Activated T-helper 2 cell treated with anti-CD3 and anti-CD28 coated beads, Interferon-gamma antibody, Interleukin-2, Interleukin-4, amounts not matched to agents 10 μg/mL and 5 μg/mL and 100 μg/mL, durations not matched to agents 14 hours and 24 hours and 36 hours (primary cell): ENCODE measurements at places on chromosomes 5 and 9. TPM values are rescaled to one million over a fixed set of nuclear protein-coding genes. Genes with fewer than 3 reads are reported as not detected.

DNA sequence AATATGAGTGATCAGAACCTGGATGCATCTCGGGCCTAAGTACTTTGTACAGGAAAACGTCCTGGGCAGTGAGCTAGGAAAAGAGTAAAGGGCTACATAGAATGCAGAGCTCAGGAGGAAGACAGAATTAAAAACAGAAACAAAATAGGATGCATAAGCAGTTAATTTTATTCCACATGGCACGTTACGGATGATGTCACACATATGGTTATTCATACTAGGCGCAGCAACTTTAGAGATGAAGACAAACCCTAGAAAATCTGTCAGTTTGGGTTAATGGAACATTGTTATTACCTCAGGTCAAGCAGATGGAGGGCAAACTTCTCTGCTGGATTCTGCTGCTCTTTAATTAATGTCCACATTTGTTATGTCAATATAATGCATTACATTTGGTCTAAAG lies 445.4 kb downstream of the ANXA1 start:
- no peak for DNase-seq

DNA sequence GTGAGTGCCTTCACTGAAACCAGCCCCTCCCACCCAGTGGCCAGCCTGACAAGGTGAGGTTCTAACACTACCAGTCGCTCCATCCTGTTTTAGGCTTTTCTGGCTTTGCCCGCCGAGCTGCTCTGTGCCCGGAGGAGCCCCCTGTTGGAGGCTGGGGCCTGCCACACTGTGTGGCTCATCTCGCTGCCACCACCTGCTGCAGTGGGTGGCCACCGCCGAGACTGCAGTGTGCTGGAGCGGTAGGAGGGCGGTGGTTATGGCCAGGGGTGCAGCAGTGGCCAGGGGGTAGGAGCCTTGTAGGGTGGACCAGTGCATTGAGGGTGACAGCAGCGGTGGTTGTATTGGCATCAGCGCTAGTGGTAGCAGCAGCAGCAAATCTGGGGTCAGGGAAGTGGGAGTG lies 74.7 kb upstream of the PCAT7 start:
- no peak for DNase-seq

DNA sequence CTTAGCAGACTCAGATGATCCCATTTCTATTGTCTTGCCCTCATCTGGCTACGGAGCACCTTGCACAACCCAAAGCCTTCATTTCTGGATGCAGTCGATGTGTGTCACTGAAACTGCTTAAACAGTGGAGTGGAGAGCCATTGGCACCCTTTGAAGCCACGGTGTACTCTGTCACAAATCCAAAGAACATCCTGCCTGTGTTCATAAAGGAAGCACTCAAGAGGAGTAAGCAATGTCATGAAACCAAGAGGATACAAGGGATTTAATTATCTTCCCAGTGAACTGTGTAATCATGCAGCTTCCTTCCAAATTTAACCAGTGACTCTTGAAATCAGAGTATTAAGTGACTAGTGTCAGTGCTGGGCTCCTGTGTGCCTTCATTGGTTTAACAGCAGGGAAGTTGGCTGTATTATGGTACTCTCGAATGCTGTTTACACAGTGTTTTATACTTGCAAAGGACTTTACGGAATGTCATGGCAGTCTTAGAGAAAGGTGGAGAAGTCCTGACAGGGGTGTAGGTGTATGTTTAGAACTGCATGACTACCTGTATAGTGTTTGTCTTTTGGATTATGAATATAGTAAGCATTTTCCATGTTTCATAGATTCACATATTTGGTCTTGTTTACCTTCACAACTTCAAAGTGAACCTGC lies 41.9 kb downstream of the CD180 start:
- no peak for DNase-seq

DNA sequence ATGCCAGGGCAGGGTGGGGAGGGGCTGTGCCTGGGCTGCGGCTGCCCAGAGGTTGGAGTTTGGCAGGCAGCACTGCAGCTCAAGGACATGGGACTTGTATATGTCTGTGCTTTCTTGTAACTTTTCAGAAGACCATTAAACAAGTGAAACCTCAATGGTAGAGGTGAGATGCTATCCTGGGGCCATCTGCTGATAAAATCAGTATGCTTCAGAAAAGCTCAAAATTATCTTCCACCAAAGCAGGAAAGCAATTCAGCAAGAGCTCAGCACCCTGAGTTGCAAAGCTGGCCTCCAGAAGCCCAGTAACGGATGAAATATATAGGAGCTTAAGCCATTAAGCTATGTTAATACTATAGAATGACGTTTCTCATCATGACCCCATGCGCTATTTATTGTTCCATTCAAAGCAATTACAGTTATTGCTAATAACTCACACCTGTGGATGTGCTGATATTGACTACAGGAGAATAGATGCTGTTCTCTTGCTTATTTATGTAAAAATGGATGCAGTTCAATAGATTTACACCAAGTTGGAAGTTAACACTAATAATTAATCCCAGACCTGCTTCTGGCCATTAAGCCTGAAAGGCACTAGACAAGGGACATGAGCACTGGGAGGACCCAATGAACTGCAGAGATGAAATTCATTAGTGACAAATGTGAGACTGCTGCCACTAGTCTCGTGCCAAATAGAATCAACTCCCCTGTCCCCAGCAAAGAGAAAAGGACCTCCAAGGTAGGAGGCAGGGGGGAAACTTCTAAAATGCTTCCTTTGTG lies 316.3 kb upstream of the PANK3 start:
- no peak for DNase-seq

GRCh38 chr5:66617991-66618768 lies 22.0 kb downstream of the MAST4 start:
- DNase-seq, result no peak

GRCh38 chr9:69420611-69421270 lies 95.7 kb downstream of the ENTREP1 start:
- DNase-seq, result no peak

GRCh38 chr9:6870650-6871477 lies 113.1 kb downstream of the KDM4C start:
- no peak for DNase-seq

DNA sequence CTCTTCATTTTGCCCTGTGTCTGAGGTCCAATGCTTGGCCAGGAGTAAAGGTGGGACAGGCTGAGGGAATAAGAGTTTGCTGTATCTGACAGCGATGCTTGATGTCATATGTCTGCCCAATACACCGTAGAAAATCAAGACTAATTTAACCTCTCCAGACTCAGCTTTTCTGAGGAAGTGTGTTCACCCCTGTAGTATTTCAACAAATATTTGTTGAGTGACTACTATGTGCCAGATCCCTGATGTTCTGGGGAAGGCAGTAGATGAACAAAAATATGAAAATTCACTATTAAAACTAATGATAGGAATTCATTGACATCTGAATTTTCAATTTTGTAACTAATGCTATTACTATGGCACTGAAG lies 489.7 kb downstream of the EBF1 start:
- no peak for DNase-seq

GRCh38 chr5:37553720-37554404 lies 174.7 kb downstream of the WDR70 start:
- DNase-seq, result no peak

Gene GPR150
- total RNA-seq, result 0.11 and 0.14 TPM in 2 replicates

Gene SOHLH1
- not detected in 2 replicates for total RNA-seq

Gene LMAN2
- total RNA-seq, result 130 and 137 TPM in 2 replicates

Gene CYLC2
- not detected in 2 replicates for total RNA-seq

Gene CRHBP
- total RNA-seq, result 0.09 TPM in 1 of 2 replicates, not detected in the other

Gene PGM5
- total RNA-seq, result 0.07 TPM in 1 of 2 replicates, not detected in the other
